Astrocyte (in vitro differentiated cells and primary cell): ENCODE measurements at places on chromosomes 6 and 20. TPM values are rescaled to one million over a fixed set of nuclear protein-coding genes. Genes with fewer than 3 reads are reported as not detected.

Gene RIPOR3
- total RNA-seq = 0.29 and 0.39 TPM in 2 replicates

Gene VGLL2
- total RNA-seq = 1.2 and 1.7 TPM in 2 replicates

Gene PROCR
- total RNA-seq = 36.2 and 39.5 TPM in 2 replicates

- no peak overlapping the region for H3K27ac ChIP-seq
- DNase-seq = no peak
- H3K27me3 ChIP-seq = no peaks in the 10 kb centered on the region
- H3K4me3 ChIP-seq = no peak overlapping the region
These were observed 64.9 kb upstream of the CITED2 start for GRCh38 chr6:139439349-139439748.

DNA sequence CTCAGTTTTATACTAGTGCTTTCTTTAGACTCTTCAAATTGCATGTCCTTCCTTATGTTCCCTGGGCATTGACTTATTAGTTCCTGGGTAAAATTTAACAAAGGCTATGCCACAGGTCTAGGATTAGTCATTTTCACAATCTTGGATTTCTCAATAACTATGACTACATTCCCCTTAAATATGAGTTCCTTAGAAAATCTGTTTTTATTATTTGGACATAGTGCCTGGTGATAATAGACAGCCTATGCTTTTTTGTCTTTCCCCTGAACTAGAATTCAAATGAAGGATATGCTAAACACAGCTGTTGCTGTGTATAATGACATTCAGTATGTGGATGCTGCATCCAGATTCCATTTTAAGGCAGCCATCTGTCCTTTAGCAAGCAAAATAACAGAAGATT, 1252.8 kb upstream of the GJE1 start:
- no peaks in the 10 kb centered on the region for H3K36me3 ChIP-seq
- H3K4me3 ChIP-seq = no peak overlapping the region
- H3K4me1 ChIP-seq = no peaks in the 10 kb centered on the region
- DNase-seq = peak; percentile 62

GRCh38 chr6:111237852-111238251, 150.5 kb downstream of the SLC16A10 start:
- no peak for DNase-seq
- H3K36me3 ChIP-seq = no peaks in the 10 kb centered on the region
- no peak overlapping the region for H3K27ac ChIP-seq
- no peaks in the 10 kb centered on the region for H3K27me3 ChIP-seq
- no peak overlapping the region for H3K4me3 ChIP-seq

- H3K4me3 ChIP-seq = no peak overlapping the region
- H3K36me3 ChIP-seq = no peaks in the 10 kb centered on the region
- no peaks in the 10 kb centered on the region for H3K27me3 ChIP-seq
- no peak for DNase-seq
These were observed 132.0 kb upstream of the RUNX2 start for GRCh38 chr6:45196121-45196520.

- no peak for DNase-seq
- H3K27ac ChIP-seq = no peak overlapping the region
- peaks cover 4% of the 10 kb centered on the region for H3K4me1 ChIP-seq
These were observed 9.0 kb upstream of the HDAC2 start for GRCh38 chr6:113979937-113980336.

DNA sequence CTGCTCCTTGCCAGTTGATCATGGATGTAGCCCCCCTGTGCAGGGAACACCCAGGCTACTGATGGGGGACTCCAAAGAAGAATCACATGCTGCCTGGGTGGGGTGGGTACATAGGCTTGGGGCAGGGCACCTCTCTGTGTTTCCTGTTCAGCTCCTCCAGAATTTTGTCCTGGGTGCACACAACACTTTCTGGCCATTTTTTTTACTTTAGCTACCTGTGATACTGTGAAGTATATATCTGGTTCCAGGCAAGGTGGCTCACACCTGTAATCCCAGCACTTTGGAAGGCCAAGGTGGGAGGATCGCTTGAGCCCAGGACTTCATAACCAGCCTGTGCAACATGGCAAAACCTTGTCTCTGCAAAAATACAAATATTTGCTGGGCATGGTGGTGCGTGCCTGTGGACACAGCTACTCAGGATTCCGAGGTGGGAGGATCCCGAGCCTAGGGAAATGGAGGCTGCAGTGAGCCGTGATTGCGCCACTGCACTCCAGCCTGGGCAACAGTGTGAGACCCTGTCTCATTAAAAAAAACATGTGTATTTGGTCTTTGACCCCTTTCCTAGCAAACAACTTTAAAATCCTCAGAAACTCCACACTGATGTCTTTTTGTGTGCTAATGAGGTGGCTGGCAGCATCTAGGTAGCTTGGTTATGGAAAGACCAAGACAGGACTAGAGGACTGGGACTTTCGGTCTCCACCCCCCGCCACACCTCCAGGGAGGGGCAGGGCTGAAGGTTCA, 14.1 kb downstream of the SLC4A11 start:
- H3K36me3 ChIP-seq = peaks cover 6% of the 10 kb centered on the region
- H3K27me3 ChIP-seq = no peaks in the 10 kb centered on the region
- no peak for DNase-seq
- no peaks in the 10 kb centered on the region for H3K4me1 ChIP-seq

- H3K4me1 ChIP-seq = no peaks in the 10 kb centered on the region
- no peak overlapping the region for H3K27ac ChIP-seq
- DNase-seq = no peak
- H3K4me3 ChIP-seq = no peak overlapping the region
- no peaks in the 10 kb centered on the region for H3K36me3 ChIP-seq
These were observed 425.1 kb upstream of the JAG1 start for GRCh38 chr20:11098888-11099287.

GRCh38 chr6:57127763-57128162, 37.8 kb downstream of the ZNF451 start:
- H3K4me3 ChIP-seq = no peak overlapping the region
- H3K36me3 ChIP-seq = no peaks in the 10 kb centered on the region
- DNase-seq = no peak
- H3K27ac ChIP-seq = no peak overlapping the region
- H3K4me1 ChIP-seq = no peaks in the 10 kb centered on the region

DNA sequence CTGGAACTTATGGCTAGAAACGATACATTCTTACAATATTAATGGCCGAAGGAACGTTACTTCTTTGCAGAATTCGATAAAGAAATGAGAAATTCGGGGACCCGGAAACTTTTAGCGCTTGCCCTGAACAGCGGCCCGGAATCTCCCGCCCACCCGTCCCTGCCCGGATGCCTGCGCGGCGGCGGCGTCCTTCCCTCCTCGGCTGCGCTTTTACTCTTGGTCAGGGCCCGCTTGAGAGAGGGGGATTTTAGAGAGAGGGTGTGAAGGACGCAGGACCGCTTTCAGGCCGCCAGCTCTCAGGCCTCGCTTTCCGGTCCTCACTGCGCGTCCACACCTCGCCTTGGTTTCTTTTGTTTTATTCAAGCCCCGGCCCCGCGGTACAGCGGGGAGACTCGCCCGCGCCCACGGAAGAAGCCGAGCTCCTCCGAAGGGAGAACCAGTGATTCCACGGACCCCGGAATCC, 243.7 kb downstream of the ARID1B start:
- peak overlapping the region; percentile 76 for H3K4me3 ChIP-seq
- H3K36me3 ChIP-seq = no peaks in the 10 kb centered on the region
- H3K4me1 ChIP-seq = peaks cover 3% of the 10 kb centered on the region

DNA sequence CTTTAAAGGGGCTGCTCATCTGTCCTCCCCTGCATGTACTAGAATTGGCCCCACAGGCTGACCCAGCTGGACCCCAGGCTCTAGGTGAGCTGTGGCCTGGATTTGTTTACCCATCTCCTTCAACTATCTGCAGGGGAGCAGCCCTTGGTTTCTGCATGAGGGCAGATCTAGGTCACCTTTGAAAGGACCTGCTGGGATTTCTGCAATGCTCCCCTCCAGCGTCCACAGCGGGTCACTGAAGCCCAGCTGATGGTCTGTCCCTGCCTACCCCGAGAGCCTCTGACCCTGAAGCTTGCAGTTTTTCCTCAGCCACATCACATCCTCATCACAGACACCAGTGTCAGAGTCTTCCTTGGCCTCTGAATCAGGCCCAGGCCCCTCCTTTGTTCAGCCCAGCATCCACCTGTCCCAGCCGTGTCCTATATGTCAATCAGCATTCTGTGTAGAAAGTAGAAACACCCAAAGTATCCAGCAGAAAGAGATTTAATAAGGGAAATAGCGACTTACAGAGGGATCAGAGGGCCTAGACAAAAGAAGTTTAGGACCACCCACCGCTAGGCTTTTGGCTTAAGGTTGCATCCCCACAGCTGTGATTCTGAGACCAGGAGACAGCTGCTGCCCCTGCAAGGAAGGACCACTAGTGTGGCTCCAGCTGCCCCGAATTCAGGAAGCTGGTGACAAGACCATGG, 243.1 kb downstream of the LRFN2 start:
- DNase-seq = no peak
- peaks cover 17% of the 10 kb centered on the region for H3K4me1 ChIP-seq
- no peak overlapping the region for H3K27ac ChIP-seq
- H3K4me3 ChIP-seq = no peak overlapping the region
- no peaks in the 10 kb centered on the region for H3K27me3 ChIP-seq

Gene OLIG3
- total RNA-seq = 0.14 TPM in 1 of 2 replicates, not detected in the other

Gene ENPP3
- total RNA-seq = 0.19 TPM in 1 of 2 replicates, not detected in the other

DNA sequence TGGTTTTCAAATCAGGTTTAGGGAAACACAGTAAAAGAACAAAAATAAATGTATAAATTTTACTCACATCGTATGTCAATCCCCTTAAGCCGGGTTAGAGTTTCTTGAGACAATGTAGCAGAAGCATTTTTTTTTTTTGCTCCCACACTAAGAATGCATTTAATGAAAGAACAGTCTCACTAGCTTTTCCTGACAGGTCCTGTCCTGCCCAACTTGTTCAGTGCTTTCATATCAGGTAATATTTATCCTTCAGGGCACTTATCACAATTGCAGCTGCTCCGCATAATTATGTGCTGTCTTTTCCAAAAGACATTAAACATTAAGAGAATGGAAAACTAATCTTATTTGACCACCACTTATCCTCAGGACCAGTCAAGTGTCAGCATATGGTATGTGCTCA, 632.0 kb downstream of the HTR1B start:
- no peaks in the 10 kb centered on the region for H3K27me3 ChIP-seq
- no peaks in the 10 kb centered on the region for H3K4me1 ChIP-seq
- no peak overlapping the region for H3K4me3 ChIP-seq

DNA sequence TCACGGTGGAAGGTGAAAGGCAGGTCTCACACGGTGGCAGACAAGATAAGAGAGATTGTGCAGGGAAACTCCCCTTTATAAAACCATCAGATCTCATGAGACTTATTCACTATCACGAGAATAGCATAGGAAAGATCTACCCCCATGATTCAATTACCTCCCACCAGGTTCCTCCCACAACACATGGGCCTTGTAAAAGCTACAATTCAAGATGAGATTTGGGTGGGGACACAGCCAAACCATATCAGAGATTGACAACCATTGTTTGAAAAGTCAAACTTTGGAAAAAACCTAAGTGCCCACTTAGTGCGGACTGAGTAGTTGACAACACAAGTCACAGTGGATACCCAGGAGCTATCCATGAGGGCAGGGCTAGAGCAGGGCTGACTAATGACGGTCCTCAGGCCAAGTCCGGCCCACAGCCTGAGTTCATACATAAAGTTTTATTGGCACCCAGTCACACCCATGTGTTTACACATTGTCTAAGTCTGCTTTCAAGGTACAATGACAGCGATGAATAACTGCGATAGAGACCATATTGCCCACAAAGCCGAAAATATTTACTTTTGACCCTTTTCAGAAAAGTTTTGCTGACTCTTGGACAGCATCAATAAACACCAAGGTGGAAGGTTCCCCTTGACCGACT, 33.8 kb upstream of the PMEPA1 start:
- no peak overlapping the region for H3K4me3 ChIP-seq
- no peak overlapping the region for H3K27ac ChIP-seq
- H3K36me3 ChIP-seq = no peaks in the 10 kb centered on the region
- DNase-seq = no peak
- peaks cover 15% of the 10 kb centered on the region for H3K4me1 ChIP-seq

Gene DDO
- total RNA-seq = not detected in 2 replicates

- H3K27me3 ChIP-seq = no peaks in the 10 kb centered on the region
- no peaks in the 10 kb centered on the region for H3K4me1 ChIP-seq
- H3K27ac ChIP-seq = no peak overlapping the region
- no peak for DNase-seq
- H3K36me3 ChIP-seq = no peaks in the 10 kb centered on the region
- no peak overlapping the region for H3K4me3 ChIP-seq
These were observed 43.1 kb upstream of the CD93 start for GRCh38 chr20:23129266-23129665.

DNA sequence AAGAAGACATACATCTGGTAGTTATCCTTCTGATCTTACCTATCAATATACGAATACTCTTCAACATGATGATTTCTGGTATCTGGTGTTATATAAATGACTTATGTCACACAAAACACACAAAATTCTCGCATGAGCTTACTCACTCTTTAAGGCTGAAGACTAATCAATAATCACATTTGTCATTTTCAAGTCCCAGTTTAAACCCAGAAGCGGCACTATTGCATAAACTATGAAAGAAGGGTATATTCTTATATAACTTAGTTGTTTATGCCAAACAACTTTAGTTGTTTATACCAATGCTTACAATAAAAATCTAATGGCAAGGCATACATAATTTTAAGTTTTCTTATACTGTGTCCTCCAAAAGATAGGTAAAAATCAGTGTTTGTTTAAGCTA, 293.1 kb downstream of the GRIK2 start:
- no peaks in the 10 kb centered on the region for H3K27me3 ChIP-seq
- H3K27ac ChIP-seq = no peak overlapping the region
- DNase-seq = no peak
- H3K4me1 ChIP-seq = no peaks in the 10 kb centered on the region
- no peak overlapping the region for H3K4me3 ChIP-seq
- H3K36me3 ChIP-seq = no peaks in the 10 kb centered on the region

Gene MUC22
- total RNA-seq = 0.05 TPM in 1 of 2 replicates, not detected in the other

Gene NEU1
- total RNA-seq = 45.0 and 47.3 TPM in 2 replicates

DNA sequence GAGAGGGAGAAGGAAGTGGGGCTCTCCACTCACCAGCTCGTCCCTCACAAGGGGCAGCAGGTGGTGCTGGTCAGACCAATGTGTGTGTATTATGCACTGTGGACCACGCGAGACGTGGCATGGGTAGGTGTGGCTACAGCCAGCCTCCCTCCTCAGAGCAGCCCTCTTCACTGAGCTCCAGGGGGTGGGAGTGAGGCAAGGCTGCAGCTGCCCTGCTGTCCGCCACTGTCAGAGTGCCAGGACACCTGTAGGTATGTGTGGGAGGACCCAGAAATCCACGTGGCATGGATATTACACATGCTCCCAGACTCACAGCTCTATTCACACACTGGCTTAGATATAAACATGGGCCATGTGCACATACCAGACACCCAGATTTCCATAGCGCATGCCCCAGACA, 90.3 kb downstream of the VEGFA start:
- H3K36me3 ChIP-seq = no peaks in the 10 kb centered on the region
- H3K4me3 ChIP-seq = no peak overlapping the region
- DNase-seq = no peak
- H3K27me3 ChIP-seq = peaks cover 24% of the 10 kb centered on the region
- peaks cover 3% of the 10 kb centered on the region for H3K4me1 ChIP-seq

Gene CTCFL
- total RNA-seq = not detected in 2 replicates
